ENCODE measurements at places on chromosomes 5 and 9.

- peak; percentile 31 for DNase-seq
Measured at GRCh38 chr9:136409557-136410455, 608 bp downstream of the ENTR1 start.

- no peak for DNase-seq
Measured at GRCh38 chr5:58924306-58924705, 341.4 kb downstream of the RAB3C start.

DNA sequence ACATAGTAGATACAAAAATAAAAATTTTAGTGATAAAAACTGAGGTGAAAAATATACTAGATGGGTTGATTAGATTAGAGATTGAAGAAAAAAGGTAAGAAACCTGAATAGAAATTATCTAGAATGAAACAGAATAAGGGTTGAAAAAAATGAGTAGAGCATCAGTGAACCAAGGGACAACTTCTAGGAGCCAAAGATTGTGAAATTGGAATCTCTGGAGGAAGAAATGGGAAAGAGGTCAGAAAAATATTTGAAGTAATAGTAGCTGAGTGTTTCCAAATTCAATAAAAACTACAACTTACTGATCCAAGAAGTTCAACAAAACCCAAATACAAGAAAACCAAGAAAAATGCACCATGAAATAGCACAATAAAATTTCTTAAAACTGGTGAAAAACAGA lies 116.6 kb upstream of the STARD4 start:
- no peak for DNase-seq

DNA sequence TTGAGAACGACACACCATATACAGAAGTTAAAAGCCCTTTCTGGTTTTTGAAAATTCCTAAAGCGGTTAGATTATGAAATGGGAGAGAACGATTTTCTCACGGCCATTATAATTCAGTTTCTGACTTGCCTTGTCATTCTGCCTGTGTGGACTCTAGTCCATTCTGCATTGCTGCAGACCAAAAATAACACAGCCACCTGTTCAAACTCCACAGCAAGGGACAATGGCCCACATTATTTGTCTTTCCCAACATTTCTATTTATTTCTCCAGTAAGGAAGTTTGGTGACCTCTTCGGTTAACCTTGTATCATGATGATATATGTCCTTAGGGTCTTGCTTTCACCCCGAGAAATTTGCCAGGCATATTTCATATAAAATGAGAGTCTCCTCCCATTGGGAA lies 497.7 kb downstream of the BRINP1 start:
- no peak for DNase-seq

DNA sequence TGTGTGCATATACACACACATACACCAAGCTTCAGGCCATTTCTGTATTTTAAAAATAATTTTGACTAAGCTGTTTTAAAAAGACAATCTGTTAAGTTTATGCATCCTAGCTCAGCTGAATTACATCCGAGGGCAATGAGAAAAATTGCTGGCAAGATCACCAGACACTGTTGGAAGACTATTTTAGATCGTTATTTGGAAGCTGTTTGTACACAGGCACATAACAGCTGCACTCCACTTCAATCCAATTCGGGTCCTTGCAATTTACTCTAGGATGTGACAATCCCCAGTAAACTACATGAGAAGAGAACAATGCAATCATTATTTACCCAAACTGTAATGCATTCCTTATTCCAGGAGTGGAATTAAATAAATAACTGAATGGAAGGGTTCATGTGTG lies 79.3 kb upstream of the RASA1 start:
- DNase-seq = no peak

GRCh38 chr9:96173640-96174039 lies 128.3 kb downstream of the HSD17B3 start:
- DNase-seq = peak; percentile 16

- peak; percentile 63 for DNase-seq
Measured at GRCh38 chr5:172173564-172174153, 14.4 kb downstream of the STK10 start.

- DNase-seq = no peak
Measured at GRCh38 chr9:14903040-14903439, 7.2 kb downstream of the FREM1 start.

DNA sequence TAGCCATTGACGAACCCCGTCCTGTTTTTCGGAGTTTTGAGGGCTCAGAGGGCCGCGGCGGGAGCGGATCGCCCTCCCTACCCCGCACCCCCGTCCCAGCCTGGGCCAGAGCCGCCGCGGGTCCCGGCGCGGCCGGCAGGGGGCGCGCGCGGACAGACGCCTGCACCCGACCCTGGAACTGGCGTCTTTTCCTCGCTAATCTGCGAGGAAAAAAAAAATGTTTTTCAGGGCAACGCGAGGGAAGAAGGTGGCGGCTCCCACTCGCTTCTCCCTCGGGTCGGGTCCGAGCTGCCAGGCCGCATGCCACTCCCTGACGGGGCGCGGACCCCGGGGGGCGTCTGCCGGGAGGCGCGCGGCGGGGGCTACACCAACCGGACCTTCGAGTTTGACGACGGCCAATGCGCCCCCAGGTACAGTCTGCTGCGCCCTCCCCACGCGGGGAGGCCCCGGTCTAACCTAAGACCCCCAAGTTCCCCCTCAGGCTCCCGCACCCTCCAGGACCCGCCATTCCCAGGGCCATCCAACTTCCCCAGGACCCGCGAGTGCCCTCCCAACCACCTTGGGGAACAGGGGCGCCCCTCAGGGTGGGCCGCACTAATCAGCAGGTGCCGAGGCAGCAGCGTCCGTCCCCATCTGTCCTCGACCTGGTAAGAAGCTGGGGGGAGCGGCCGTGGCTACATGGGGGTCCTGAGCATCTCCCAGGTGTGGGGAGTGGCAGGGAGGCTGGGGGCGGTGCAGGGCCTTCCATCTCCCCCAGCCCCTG lies at the start of gene KCNT1:
Gene KCNT1, plus strand, starts transcription at position 227 of the 763 bp plus-strand sequence. Its CDS starts 74 bp downstream, at position 301.
- DNase-seq = peak; percentile 32

- DNase-seq = peak; percentile 67
Measured at GRCh38 chr9:136546697-136547501, 1.1 kb upstream of the NOTCH1 start.

- no peak for DNase-seq
Measured at GRCh38 chr5:39497322-39497721, 72.5 kb upstream of the DAB2 start.

- no peak for DNase-seq
Measured at GRCh38 chr5:162990856-162991497, 446.4 kb upstream of the CCNG1 start.

DNA sequence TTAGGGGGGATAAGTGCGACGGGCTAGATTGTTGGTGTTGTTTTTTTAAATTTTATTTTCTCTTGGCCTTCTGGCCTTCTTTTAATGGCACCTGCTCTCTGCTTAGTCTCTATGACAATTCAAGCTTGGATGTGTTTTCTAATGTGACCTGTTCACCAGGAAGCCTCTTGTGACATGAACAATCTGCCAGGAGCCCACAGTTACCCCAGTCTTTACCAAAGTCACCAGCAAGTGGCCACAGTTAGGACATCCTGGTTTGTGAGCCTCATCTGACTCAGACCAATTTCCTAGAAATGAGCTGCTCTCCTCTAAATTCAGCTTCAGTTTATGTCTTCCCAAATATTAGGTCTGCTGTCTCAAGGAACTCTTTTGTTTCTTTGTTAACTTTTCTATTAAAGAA lies 135.8 kb downstream of the TLE4 start:
- DNase-seq = no peak

- peak; percentile 30 for DNase-seq
Measured at GRCh38 chr9:70044490-70045307, 1.1 kb downstream of the MAMDC2 start.

- peak; percentile 80 for DNase-seq
Measured at GRCh38 chr5:17001428-17001827, 65.3 kb upstream of the MYO10 start.

GRCh38 chr5:173114536-173114935 lies 29.8 kb upstream of the BNIP1 start:
- no peak for DNase-seq

DNA sequence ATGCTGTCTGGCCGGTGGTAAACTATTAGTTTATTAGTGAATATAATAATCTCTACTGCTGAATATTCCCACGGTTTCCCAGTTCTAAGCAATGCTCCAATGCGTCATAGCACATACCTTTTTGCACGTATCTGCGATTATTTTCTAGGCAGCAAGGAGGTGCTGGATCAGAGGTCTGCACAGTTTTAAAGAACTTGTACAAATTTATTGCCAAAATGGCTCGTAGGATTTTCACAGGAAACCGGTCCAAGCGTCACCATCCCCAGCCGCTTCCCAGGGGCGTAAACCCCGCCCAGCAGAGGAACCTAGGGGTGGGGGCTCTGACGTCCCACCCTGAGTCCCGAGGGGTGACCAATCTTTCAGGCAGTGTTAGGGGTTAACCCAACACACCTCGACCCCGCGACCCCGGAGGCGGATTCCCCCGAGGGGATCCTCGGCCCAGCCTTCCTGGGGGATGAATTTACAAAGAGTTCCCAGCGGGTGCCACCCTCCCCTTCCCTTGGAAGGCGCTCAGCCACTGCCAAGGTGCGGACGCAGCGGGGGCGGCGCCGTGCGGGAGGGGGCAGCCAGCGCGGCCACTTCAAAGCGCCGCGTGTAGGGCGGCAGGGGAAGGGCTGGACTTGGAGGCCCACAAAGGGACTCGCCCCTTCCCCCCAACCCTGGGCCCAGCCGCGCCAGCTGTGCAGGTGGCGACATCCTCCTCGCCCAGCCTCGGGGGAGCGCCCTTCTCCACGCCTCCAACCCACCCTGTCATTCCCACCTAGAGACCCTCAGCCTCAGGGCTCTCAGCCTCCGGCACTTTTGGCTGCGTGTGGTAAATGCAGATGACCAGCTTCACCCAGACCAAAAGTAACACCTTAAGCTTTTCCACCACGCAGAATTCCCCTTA lies 43.5 kb upstream of the TCF7 start:
- no peak for DNase-seq

- no peak for DNase-seq
Measured at GRCh38 chr9:113781896-113782295, 94.2 kb upstream of the ZNF618 start.

DNA sequence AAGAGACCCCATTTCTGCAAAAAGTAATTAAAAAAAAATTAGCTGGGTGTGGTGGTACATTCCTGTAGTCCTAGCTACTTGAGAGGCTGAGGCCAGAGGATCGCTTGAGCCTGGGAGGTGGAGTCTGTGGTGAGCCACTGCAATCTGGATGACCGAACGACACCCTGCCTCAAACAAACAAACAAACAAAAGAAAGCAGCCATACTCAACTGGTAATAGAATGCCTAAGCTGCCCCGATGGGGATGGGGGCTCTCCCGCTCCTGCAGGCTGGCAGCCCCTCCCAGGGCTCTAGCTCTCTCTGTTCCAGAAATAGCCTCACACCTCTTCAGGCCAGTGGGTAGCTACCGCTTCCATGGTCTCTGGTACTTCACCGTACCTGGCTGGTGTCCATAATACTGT lies 241.8 kb downstream of the FANCC start:
- DNase-seq = no peak

- DNase-seq = no peak
Measured at GRCh38 chr9:102642651-102643050, 352.5 kb upstream of the CYLC2 start.

DNA sequence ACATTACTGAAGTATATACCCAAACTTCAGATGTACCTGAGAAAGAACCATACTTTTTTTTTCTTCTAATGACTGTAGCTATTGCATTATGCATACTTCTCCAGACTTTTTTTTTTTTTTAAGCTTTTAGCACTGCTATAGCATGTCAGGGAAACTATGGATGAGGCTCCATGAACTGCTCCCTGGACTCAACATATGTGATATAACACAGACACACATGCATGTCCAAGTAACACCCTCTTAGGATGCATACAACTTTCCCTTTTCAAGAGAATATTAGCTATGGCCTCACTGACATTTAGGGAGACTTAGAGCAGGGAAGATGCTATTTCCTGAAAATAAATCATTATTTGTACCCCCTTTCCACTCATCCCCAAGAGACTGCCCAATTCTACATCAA lies 499 bp upstream of the ASPN start:
- no peak for DNase-seq

DNA sequence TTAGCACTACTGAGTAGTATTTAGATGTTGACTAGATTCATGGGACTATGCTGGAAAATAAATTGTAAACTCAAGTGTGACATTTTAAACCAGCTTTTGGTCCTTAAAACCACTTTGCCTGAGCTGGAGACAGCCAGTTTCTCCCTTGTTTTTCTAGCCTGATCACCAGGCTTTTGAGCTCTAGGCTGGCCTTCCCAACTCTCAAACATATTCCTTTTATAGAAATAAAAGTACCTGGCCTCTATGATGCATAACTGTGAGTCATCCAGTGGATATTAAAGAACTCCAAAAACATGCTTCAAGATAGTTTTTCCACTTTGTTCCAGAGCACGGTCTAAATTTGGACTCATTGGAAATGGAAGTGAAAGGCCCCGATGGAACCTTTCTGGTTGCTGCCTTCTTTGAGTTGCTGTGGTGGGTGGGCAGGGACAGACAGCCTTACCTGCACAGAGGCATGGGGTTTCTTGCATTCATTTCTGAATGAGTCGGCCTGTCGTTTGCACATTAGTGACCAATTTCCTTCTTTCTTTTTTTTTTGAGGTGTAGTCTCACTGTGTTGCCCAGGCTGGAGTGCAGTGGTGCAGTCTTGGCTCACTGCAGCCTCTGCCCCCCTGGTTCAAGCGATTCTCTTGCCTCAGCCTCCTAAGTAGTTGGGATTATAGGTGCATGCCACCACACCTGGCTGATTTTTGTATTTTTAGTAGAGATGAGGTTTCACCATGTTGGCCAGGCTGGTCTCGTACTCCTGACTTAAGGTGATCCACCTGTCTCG lies 43.1 kb downstream of the TRIO start:
- peak; percentile 87 for DNase-seq

- no peak for DNase-seq
Measured at GRCh38 chr5:76555114-76555513, 68.1 kb downstream of the F2RL2 start.

GRCh38 chr5:173915310-173916014 lies 27.3 kb downstream of the CPEB4 start:
- no peak for DNase-seq

DNA sequence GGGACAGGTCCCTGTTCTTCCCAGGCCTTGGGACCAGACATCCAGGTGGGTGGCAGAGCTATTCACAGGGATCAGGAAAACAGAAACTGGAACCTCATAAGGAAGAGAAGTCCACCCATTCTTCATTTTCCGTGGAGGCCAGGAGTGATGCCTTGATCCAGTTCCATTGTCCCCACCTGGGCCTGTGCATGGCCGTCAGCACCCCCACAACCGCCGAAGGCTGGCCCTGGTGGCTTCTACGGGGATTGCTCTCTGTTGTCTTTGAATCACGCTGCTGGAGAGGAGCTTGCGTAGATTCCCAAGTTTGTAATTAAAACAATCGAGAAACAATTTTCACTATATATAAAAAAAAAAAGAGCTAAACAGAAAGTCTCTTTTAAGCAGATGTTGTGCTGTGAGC lies 134.4 kb downstream of the MVB12B start:
- DNase-seq = no peak

GRCh38 chr5:136040746-136041415 lies 12.1 kb downstream of the TGFBI start:
- DNase-seq = no peak

- DNase-seq = peak; percentile 0
Measured at GRCh38 chr5:19322716-19323485, 665.1 kb downstream of the CDH18 start.

GRCh38 chr9:114431770-114432169 lies 44.0 kb upstream of the AKNA start:
- DNase-seq = no peak

GRCh38 chr9:124105266-124105665 lies 93.7 kb downstream of the LHX2 start:
- DNase-seq = no peak
